ENCODE measurements at places on chromosomes 6 and 20.

DNA sequence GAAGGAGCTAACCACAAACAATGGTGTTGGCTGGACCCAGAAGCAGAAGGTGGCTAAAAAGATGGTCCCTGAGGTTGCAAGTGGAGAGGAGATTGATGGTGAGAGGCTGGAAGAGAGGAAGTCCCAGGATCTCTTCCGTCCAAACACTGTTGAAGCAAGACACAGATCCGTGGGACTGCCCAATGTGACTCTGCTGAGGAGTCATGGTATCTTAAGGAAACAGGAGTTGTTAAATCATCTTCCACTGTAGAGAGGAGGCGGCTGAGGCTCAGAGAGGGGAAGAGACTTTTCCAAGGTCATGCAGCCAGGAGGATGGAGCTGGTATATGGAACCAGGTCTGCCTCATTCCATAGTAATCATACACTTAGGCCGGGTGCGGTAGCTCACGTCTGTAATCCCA is 4.1 kb upstream of the ZNF335 start:
- no peak for DNase-seq

DNA sequence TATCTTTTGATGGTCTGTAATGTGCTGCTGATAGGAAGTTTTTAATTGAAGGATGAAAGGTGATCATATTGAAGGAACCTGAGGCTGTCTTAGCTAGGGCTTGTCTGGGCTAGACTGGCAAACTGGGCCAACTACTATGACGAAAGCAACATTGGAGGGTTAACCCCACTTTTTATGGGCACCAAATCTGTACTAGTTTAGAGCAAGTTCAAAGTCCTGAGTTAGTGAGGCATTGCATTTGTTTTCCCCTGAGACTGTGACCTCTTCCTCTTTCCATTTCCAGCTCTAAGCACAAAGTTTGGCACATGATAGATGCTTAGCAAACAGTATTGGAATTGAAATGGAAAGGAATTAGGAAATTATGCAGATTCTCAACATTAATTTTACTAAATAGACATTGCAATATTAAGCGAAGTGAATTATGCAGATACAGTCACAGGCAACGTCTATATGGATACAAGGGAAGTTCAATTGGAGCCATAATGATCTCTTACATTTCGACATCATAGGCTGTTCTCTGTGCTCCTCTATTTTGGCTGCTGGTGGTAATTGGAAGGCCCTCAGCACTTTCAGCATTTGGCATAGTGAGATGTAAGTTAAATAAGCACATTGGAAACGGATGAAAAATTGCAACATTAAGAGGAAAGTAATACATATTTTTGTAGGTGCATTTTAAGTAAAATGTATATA is 22.2 kb downstream of the CEP57L1 start:
- no peak for DNase-seq

GRCh38 chr20:25464501-25465242 is 57.2 kb downstream of the GINS1 start:
- DNase-seq: no peak

DNA sequence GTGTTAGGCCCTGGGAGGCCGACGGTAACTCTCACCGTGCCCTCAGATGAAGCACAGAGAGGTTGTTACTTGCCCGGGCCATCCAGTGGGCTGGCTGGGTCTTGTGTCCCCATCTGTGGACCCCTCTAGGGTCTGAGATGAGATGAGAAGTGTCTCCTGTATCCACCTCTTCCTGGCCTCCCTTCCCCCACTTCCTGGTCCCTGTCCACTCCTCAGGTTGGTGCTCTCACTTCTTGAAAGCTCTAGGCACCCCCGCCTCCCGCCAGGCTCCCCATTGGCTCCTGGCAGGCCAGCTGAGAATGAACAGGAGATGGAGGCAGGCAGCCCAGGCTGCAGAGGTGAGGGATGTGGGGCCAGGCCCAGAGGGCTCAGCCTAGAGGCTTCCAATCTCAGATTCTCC is 1.5 kb downstream of the MMP24OS start:
- DNase-seq: no peak

- DNase-seq: no peak
These were observed 10.7 kb downstream of the HMGN3 start for GRCh38 chr6:79223611-79224404.

GRCh38 chr20:11352041-11352440 is 565.7 kb upstream of the BTBD3 start:
- DNase-seq: no peak

- DNase-seq: no peak
These were observed 246.6 kb downstream of the LY86 start for GRCh38 chr6:6835223-6835503.

GRCh38 chr20:37394543-37395409 is 48.8 kb downstream of the SRC start:
- no peak for DNase-seq

- no peak for DNase-seq
These were observed 64.0 kb upstream of the SGK1 start for GRCh38 chr6:134381959-134382358.

DNA sequence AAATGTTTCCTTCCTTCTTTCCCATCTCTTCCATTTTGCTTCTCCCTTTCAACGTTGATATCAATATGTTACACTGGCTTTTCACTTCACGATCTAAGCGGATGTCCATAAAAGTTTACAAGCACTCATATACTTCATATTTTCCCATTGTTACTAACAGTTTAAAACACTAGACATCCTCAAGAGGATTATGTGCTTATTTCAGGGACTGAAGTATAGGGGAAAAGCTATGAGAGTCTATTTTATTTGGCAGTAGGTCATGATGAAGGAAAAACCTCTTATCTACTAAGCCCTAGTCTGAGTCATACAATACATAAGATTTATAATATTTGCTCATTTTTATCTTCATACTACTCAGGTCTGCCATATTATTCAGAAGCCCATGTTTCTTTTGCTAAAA is 20.6 kb upstream of the EPB41L2 start:
- no peak for DNase-seq

DNA sequence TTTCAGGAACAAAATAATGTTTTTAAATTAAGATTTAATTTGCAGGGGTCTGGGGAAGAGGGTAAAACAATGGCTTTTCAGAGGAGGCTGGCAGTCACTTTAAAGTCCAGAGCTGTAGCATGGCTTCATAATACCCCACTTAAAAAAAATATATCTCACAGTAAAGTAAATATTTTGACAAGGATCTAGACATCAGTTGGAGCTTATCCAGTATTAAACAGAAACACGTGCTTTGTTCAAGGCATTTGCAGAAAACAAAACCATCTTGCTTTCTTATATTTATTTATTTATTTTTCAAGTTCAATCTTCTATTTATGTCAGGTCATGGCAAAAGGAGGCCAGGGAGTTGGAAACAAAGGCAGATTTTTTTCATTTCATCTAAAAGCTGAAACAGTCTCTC is 53.3 kb upstream of the PRL start:
- DNase-seq: no peak

GRCh38 chr6:22657352-22657980 is 88.1 kb downstream of the HDGFL1 start:
- no peak for DNase-seq

GRCh38 chr20:44720997-44721784 is 6.0 kb downstream of the CCN5 start:
- DNase-seq: no peak

DNA sequence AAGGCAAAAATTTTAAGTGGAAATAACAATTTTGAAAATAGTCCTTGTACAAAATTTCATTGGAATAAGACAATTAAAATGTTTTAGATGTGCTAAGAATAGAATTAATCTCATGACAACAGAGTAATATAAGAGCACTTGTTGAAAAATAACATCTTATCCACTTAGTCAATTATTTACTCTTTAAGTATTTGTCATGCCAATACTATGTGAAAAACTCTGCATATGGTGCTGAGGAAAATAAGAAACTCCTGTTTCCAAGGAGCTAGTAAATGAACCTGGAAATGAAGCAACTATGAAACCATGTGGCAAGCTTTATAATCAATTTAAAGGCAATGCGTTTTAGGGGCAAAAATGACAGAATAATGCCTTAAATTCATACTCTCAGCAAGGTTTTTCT is 42.7 kb upstream of the HCRTR2 start:
- no peak for DNase-seq

DNA sequence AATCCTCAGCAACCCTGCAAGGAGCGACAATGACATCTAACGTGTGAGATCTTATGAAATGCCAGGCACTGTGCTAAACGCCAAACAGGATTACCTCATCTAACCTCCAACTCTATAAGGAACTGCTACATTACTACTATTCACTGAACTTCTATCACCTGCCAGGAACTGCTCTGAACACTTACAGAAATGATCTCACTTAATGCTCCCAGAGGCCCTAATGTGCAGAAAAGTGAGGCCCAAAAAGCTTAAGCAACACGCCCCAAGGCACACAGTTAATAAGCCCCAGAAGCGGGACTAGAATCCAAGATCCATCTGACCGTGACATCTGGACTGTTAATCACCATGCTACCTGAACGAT is 28.5 kb downstream of the TRAM2 start:
- no peak for DNase-seq

DNA sequence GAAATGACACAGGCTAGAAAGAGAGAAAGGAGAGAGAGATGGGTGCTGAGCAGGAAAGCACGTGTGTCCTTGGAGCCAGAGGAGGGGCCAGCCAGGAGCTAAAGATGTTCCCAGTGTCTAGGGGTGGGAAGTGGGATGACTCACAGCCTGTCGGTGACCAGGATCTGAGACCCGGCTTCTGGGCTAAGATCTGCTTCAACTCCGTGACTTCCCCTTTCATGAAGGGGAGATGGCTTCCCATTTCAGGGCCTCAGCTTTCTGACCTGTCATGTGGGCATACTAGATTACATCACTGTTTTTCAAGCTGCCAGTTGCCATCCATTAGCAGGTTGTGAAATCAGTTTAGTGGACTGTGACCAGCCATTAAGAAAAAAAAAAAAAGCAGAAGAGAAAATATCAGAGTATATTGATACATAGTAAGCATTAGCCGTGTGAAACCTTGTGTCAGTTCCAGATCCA is 5.4 kb downstream of the TGM3 start:
- no peak for DNase-seq

GRCh38 chr20:51535075-51535386 is 7.5 kb downstream of the NFATC2 start:
- DNase-seq: no peak

DNA sequence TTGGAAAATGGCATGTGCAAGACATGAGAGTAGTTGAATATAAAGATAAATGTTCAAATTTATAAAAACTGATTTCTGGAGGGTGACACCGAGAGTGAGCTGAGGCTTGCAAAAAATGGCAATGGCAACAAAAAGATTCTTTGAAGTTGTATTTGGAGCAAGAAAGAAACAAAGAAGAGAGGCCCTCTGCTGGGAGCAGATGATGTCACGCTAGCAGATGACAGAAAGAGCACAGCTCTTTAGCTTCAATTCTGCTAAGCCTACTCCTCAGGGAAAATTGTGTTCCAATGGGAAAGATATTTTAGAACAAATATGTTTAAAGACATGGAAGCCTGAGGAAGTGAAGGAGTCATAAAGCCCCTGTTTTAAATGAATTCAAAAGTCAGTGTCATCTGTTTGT is 125.3 kb upstream of the NOX3 start:
- DNase-seq: no peak

Measured in activated T-cell treated with anti-CD3 and anti-CD28 coated beads, Interleukin-2, amount 50 U/mL, for 1 hour (primary cell).